ENCODE measurements at places on chromosomes 11 and 22.
A peak's percentile ranks its signal among the peaks of the same experiment; 100 is the strongest.

GRCh38 chr22:50504369-50505211, 2.9 kb downstream of the LMF2 start:
- no peak for DNase-seq

GRCh38 chr22:27844256-27844655, 42.7 kb upstream of the MN1 start:
- no peak for DNase-seq

DNA sequence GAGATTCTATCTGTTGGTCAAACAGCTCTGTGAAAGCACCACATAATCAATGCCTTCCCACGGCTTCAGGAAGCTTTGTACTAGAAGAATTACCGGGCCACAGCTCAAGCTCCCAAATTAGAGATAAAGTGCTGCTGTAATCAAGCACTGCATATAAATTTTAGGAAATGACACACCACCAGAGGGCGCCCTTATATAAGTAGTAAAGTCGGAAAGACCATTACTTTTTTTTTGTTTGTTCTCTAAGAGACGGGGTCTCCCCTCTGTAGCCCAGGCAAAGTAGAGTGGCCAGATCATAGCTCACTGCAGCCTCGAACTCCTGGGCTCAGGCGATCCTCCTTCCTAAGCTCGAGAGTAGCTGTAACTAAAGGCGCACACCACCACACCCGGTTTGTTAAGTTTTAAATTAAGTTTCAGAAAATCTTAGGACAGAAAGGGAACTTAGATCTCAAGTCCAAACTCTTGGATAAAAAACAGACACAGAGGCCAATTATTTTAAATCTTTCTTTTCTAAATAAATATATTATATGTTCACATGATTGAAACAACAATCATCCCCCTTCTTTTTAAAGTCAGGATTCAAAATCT, 32.6 kb downstream of the PRCP start:
- peak; percentile 79 for DNase-seq

GRCh38 chr22:46557736-46558480, 20.5 kb upstream of the CELSR1 start:
- no peak for DNase-seq

- no peak for DNase-seq
Measured at GRCh38 chr11:69108030-69108429, 47.7 kb upstream of the SMIM38 start.

- no peak for DNase-seq
Measured at GRCh38 chr11:94871491-94872185, 101.7 kb downstream of the CWC15 start.

- no peak for DNase-seq
Measured at GRCh38 chr22:42443240-42444076, 11.3 kb upstream of the NFAM1 start.

DNA sequence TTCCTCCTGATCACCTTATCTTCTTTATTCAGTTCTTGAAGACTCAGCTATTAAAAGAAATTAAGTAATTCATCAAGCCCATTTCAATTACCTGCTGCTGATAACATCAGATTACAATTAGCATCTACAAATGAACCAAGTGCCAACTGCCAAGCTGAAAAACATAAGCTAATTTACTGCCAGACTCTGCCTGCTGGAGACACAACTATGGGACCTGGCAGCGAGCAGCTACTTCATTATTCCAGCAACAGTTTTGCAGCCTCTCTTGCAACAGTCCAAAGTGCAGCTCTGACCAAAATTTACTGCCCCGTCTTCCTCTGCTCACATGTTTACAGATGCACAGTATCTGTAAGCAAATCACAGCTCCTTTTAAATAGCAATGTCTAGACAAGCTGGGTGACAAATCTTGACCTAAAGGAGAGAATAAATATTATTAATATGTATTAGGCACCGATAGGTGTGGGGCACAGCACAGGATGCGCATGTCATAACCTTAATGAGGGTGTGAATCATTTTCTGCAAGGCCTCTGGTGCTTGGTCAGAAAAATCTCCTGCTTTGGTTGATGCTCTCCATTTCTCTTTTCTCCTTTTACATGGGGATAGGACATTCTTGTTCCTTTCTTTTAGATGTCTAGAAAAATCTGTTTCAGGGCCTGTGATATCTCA, 232.2 kb upstream of the PITPNB start:
- no peak for DNase-seq

DNA sequence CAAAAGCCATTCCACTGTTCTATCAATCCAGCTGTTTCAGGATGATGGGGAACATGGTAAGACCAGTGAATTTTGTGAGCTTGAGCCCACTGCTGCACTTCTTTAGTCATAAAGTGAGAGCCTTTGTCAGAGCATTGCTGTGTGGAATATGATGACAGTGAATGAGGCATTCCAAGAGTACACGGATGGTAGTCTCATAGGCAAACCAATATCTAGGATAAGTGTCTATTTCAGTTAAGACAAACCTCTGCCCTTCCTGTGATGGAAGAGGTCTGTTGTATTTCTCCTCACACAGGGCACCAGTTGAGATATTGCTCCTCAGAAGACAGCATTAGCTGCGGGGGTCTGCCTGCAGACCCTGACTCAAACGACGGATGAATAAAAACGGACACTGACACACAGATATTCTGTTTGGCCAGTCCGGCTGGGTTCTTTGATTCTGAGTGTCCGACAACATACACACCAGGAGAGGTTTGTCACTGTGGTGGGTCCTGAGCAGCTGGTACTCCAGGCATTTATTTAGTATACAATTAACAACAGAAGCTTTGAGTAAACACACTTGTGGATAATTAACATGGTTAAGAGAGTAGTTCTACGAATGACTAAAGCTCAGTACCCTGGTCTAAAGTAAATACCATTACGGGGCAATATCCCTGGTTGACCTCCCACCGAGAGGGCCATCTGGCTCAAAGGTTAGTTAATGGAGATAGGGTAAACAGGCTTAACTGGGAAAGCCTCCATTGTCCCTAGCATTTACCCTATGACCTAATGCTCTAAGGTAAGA, 121.7 kb downstream of the ZNF280B start:
- DNase-seq = no peak

DNA sequence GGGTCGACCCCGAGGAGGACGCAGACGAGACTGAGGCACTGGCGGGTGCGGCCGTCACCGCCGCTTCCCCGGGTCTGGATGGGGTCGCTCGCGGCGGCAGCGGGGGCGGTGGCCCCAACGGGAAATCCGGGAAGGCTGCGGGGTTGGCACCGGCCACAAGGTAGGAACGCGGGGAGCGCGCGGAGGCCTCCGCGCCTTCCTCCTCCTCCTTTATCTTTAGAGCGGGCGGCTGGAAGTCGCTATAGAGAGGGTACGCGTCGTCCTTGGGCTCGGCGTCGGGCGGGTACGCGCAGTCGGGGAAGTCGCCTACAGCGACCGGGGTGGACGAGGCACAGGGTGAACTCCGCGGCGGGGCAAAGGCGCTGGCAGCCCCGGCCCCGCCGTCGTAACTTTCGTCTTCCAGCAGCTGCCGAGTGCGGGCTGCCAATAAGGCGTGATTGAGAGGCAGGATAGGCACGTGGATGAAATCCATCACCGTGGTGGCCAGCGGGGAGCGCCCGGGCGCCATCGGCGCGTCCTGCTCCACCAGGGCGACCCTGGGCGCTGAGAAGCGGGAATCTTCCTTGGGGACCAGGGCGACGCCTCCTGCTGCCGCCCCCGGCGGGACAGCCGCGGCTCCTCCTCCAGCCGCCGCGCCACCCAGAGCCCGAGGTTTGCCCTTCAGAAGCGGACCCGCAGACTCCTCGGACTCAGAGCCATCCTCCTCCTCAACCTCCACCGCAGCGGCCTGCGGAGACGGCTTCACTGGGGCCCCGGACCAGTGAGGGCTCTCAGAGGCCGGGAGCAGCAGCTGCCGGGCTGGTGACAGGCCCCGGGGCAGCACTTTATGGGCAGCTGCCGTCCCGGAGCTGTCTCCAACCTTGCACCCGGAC, 1.7 kb downstream of the PGR start:
- no peak for DNase-seq

- DNase-seq = no peak
Measured at GRCh38 chr11:126431401-126432064, 76.0 kb downstream of the ST3GAL4 start.

GRCh38 chr22:30753701-30754100, 59.0 kb downstream of the OSBP2 start:
- DNase-seq = no peak

DNA sequence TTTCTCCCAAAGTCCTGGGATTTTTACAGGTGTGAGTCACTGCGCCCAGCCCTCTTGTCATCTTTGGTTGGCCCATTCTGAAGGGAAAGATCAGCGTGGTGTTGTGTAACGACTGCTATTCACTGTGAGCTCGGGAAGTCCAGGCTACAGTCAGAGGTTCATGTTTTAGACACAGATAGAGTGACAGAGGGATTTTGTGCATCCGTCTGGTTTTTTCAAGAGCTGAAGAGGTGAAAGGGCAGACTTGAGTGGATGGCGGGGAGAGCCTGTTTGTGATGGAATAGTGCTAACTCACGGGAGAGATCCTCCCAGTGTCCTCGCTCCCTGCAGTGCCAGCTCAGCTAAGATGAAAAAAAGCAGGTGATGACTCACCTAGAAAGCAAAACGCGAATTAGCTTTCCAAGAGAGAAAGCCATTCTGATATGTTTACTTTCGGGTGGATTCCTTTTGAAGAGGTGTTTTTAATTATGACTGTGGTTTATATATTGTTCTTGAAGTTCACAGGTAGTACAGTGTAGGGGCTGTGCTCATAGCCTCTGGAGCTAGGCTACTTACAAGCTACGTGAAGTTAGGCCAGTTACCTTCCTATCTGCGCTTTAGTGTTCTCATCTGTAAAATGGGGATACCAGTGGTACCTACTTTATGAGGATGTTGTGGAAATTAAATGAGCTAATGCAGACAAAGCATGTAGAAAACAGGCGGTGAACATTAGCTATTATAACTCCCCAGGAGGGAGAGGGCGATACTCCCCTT, 67.2 kb downstream of the C11orf91 start:
- DNase-seq = no peak

DNA sequence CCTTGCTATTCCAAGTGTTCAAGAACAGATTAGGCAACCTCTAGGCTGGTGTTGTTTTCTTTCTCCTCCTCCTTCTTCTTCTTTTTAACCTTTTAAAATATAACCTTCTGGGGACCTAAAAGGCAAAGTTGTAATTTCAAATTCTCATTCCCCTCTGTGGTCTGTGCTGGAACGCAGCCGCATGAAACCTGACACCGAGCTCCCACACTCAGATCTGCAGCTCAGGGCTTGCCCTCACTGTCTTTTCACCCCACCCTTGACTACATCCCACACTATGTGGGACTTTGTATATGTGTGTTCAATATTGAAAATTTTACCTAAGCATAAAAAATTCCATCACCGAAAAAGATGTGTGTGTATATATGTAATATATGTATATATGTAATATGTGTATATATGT, 62.0 kb upstream of the ARHGAP42 start:
- no peak for DNase-seq

DNA sequence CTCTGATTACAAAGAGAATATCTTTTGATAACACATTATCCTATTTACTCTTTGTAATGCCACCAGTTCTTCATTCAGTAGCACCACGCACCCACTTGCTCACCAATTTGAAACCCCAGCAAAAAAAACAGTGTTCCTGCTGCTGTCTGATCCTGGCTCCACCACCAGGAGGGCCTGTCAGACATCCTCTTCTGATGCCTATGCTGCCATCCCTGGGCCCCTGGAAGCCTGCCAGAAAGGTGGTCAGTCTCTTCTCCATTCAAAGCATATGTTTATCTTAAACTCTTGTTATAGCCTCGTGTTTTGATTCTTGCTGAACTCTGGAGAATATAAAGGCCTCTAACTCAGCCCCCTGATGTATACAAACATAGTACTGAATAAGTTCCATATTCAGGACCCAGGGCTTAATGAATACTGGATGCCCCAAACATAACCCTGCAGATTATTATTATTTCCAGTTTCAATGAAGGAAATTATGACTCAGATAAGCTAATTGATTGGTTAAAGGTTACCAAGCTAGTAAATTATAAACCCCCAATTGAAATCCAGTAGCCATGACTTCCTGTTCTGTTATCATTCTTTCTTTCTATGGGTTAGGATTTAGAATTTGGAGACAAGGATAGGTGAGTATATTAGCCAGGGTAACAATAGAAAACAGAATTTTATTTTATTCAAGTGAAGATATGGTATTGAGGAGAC, 116.7 kb downstream of the NTM start:
- DNase-seq = no peak

DNA sequence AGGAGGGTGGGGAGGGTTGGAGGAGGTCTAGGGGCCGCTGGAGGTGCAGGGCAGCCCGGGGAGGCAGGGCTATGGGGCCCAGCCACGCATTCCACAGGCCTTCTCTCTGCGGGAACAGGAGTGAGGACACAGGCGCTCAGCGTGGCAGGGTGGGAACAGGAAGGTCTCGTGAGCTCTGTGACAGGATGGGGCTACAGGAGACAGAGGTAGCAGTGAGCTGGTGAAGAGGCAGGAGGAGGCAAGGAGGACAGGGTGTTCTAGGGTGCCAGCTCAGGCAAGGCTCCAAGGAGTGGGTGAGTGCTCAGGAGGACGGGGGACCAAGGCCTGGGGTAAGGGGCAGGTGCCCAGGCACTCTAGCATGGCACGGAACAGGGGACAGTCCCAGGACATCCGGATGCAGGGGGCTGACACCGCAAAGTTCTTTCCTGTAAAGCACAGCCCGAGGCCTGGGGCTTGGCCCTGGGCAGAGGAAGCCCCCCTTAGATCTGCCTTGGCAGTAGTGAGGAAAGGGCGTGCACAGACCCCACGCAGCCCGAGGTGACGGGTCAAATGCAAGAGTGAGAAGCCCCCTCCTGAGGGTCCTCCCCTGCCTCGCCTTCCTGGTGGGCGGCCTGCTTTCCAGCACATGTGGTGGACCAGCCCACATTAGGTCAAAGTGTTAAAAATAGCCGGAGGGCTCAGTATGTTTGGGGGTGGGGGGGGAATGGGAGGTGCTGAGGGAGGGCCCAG, 4.7 kb upstream of the NEAT1 start:
- DNase-seq = peak; percentile 40

GRCh38 chr11:89189776-89190175, 12.1 kb downstream of the TYR start:
- no peak for DNase-seq

DNA sequence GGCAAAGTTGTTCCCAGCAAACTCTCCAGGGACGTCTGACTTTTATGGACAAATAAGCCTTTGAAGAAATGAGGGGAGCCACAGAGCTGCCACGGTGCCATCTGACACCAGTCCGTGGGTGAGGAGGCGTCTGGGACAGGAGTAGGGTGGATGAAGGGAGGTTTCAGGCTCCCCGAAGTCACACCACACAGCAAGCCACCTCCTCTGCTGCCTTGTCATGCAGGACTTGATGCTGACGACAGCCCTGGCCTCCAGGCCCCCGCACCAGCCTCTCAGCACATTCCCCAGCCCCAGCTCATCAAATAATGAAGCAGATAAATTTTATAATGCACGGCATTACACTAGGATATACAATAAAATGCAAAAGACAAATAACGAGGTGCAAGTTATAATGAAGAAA, 156.5 kb downstream of the CEP164 start:
- DNase-seq = no peak

DNA sequence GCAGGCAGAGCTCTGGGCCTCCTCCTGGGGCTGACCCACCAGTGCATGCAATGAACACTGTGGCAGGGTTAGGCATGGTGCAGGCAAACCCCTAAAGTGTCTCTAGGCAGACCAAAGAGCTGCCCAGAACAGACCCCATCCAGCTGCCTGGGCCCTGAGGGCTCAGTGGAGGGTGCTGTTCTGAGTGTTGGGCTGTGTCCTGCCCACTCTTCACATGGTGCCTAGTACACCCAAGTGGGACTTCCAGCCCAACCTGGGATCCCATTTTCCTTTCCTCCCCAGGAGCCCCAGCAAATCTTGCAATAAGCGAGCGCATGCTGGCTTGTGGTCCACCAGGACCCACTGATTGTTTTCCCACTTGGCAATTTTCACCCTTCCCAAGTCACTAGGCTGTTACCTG, 26.4 kb downstream of the ARVCF start:
- DNase-seq = no peak

GRCh38 chr22:42863349-42863961, 6.4 kb upstream of the ARFGAP3 start:
- no peak for DNase-seq

All from tibial nerve (tissue), 4 donors.